ENCODE measurements at places on chromosomes 3 and 15. TPM values are rescaled to one million over a fixed set of nuclear protein-coding genes. Genes with fewer than 3 reads are reported as not detected.

GRCh38 chr3:75300606-75301005, 363.5 kb upstream of the FRG2C start:
- H3K36me3 ChIP-seq: no peaks in the 10 kb centered on the region
- no peaks in the 10 kb centered on the region for H3K27me3 ChIP-seq
- H3K4me1 ChIP-seq: no peaks in the 10 kb centered on the region
- H3K27ac ChIP-seq: no peak overlapping the region
- DNase-seq: no peak
- no peak overlapping the region for H3K4me3 ChIP-seq

Gene PEX5L
- not detected for total RNA-seq

Gene PRKCI
- 18.9 TPM for total RNA-seq

DNA sequence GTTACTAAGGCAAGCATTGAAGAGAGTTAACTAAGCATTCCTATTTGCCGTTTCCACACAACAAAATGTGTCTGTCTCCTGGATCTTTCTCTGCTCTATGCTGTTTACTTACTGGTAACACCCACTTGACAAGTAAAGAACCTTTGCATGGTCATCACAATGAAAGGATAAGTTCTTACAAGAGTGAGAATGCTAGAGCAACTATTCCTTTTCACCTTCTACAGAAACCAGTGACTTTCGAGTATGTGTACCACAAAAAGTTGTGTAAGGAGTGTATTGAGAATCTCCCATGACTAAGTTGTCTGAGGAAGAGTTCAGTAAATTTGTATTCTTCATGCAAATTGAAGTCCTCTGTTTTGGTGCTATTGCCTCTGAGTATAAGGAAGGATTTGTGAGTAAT, 10.8 kb downstream of the TIPARP start:
- no peak for DNase-seq
- no peaks in the 10 kb centered on the region for H3K27me3 ChIP-seq
- no peaks in the 10 kb centered on the region for H3K36me3 ChIP-seq
- H3K4me1 ChIP-seq: peaks cover 27% of the 10 kb centered on the region

Gene SLC27A2
- 0.43 TPM for total RNA-seq

GRCh38 chr3:149251186-149251585, 29.6 kb upstream of the CP start:
- no peaks in the 10 kb centered on the region for H3K4me1 ChIP-seq
- no peaks in the 10 kb centered on the region for H3K36me3 ChIP-seq
- H3K4me3 ChIP-seq: no peak overlapping the region
- no peak for DNase-seq
- H3K27me3 ChIP-seq: no peaks in the 10 kb centered on the region

- no peaks in the 10 kb centered on the region for H3K36me3 ChIP-seq
- no peak overlapping the region for H3K4me3 ChIP-seq
- H3K27me3 ChIP-seq: no peaks in the 10 kb centered on the region
These were observed 3.0 kb upstream of the TNFAIP8L3 start for GRCh38 chr15:51097553-51098330.

Gene VEPH1
- total RNA-seq: 0.48 TPM

GRCh38 chr3:65974509-65974908, 64.2 kb downstream of the MAGI1 start:
- H3K4me1 ChIP-seq: no peaks in the 10 kb centered on the region
- no peak overlapping the region for H3K4me3 ChIP-seq
- H3K27ac ChIP-seq: no peak overlapping the region
- DNase-seq: no peak

Gene CCR8
- total RNA-seq: not detected

Gene DZIP1L
- total RNA-seq: not detected

GRCh38 chr3:21041621-21042020, 709.4 kb downstream of the ZNF385D start:
- H3K27ac ChIP-seq: no peak overlapping the region
- H3K27me3 ChIP-seq: no peaks in the 10 kb centered on the region
- no peak for DNase-seq
- H3K4me3 ChIP-seq: no peak overlapping the region
- H3K36me3 ChIP-seq: no peaks in the 10 kb centered on the region

Gene CYP11A1
- total RNA-seq: not detected

Gene NEO1
- total RNA-seq: 8.6 TPM

Gene CLDN16
- total RNA-seq: not detected

- no peak for DNase-seq
- no peaks in the 10 kb centered on the region for H3K36me3 ChIP-seq
- no peak overlapping the region for H3K4me3 ChIP-seq
- no peaks in the 10 kb centered on the region for H3K27me3 ChIP-seq
- no peaks in the 10 kb centered on the region for H3K4me1 ChIP-seq
- H3K27ac ChIP-seq: no peak overlapping the region
These were observed 53.9 kb upstream of the DAZL start for GRCh38 chr3:16658925-16659793.

Gene LRRIQ4
- total RNA-seq: not detected

Measured in naive thymus-derived CD4-positive, alpha-beta T cell (primary cell).